Esophagus muscularis mucosa (tissue), 4 donors: ENCODE measurements at places on chromosomes 13 and 19. TPM values are rescaled to one million over a fixed set of nuclear protein-coding genes. Genes with fewer than 3 reads are reported as not detected.

- no peak for DNase-seq
Observed at GRCh38 chr13:73794755-73795154, 339.4 kb downstream of the KLF12 start.

GRCh38 chr19:55490478-55491432 lies 2.5 kb downstream of the SSC5D start:
- DNase-seq = no peak

- DNase-seq = peak; percentile 99
Observed at GRCh38 chr19:55384920-55385723, 610 bp upstream of the RPL28 start.

DNA sequence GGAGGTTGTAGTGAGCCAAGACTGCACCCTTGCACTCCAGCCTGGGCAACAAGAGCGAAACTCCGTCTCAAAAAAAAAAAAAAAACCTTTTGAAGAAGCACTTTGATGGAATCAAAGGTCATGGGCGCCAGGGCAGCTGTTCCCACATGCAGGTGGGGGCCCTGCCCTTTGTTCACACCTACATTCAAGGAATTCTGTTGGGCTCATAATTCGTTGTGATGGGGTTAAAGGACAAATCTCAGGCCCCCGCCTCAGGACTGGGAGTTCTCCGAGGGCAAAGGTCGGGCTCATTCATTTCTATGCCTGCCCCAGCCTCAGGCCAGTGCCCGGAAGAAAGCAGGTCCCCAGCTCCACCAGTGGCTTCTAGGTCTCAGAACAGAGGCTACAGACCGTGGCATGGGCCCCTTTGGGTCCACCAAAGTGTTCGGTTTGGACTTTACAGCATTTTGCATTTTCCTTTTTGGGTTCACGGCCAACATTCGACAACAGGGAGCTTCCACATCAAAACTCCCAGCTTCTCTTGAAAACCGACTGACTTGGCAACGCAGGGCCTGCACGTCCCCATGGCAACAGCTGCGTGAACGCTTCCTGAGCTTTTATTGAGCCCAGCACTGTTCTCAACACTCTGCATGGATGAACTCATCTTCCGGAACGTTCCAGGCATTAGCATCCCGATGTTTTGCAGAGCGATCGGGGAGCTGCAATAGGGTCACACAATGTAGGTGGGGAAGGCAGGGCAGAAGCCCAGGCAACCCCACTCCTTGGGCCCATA lies 10.1 kb upstream of the GTF2F1 start:
- DNase-seq = no peak

Gene FCHO1
- total RNA-seq = 2.9 TPM
